Iris pigment epithelial cell (primary cell): ENCODE measurements at places on chromosomes 13 and 19.
A peak's percentile ranks its signal among the peaks of the same experiment; 100 is the strongest.

GRCh38 chr13:97851269-97851668 lies 102.2 kb upstream of the IPO5 start:
- DNase-seq: peak; percentile 26

- peak; percentile 45 for DNase-seq
Measured at GRCh38 chr13:113398963-113399754, 35.2 kb upstream of the GRTP1 start.

GRCh38 chr19:40567040-40567749 lies 9.5 kb upstream of the SHKBP1 start:
- peak; percentile 16 for DNase-seq

DNA sequence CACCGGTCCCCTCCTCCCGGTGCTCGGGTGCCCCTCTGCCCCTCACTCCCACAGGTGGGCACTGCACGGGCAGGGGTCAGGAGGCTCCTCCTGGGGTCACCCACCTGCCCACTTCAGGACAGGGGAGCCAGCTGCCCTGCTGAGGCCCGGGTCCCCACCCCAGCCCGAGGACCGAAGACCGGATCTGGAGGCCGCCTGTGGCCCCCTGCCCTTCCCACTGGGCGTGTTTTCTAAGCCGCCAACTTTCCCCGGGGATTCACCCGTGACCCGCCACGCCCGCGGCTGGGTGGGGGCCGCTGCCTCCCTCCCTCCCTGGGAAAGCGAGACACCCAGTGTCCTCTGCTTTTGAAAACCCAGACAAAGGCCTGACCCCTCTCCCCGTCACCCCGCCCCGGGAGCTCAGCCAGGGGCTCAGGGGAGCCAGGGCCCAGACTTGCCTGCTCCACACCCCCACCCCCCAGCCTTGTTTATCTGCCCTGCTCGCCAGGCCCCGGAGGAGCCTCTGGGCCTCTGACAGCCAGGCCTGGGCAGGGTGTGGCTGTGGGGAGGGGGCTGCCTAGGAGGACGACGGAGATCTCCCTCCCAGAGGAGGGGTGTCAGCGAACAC lies 1.3 kb downstream of the PALM start:
- no peak for DNase-seq

DNA sequence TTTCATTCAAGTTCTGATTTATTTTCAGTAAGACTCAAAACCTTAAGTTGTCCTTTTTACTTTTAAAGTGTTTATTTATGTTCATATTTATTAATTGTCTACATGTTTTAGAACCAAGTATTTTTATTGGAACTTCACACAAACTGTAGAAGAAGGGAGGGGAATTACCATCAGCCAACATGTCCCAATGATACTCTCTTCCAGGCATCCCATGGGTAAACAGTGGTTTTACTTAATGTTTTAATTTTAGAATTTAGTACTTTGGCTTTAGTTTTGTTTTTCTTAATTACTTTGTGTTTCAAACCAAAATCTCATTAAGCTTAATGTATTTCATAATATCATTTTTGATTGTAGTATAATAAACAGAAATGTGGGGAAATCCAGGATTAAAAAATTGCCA lies 5.2 kb downstream of the TNFSF13B start:
- no peak for DNase-seq

DNA sequence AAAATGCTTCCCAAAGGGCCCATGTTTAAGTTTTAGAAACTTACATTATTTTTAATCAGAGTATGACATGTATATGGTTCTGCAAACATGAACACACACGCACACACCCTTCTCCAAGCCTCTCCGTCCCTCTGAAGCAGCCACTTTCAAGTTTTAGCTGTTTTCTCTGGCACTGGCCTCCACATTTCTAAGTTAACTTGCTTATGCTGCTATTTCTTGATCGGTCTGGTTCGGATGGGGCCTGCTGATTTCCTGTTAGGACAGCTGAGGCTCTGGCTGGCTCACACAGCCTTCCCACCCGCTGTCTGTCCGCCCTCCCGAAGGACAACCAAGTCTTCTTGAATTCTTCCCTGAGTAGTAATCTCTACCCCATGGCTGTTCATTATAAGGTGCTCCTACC lies 4.4 kb downstream of the SPC24 start:
- peak; percentile 46 for DNase-seq

DNA sequence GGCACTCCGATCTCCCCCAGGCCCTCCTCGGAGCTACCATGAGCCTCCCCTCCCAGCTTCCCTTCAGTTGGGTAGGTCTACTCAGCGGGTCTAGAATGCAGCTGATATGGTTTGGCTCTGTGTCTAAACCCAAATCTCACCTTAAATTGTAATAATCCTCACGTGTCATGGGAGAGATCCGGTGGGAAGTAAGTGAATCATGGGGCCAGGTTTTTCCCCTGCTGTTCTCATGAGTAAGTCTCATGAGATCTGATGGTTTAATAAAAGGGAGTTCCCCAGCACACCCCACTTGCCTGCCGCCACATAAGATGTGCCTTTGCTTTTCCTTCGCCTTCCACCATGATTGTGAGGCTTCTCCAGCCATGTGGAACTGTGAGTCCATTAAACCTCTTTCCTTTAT lies 14.5 kb upstream of the DOCK9 start:
- DNase-seq: no peak

- DNase-seq: peak; percentile 59
Measured at GRCh38 chr19:8396563-8397203, 6.5 kb downstream of the RAB11B start.

- DNase-seq: no peak
Measured at GRCh38 chr13:40483601-40484000, 182.8 kb downstream of the FOXO1 start.

- DNase-seq: peak; percentile 38
Measured at GRCh38 chr19:17441241-17442021, 7.0 kb downstream of the TMEM221 start.

DNA sequence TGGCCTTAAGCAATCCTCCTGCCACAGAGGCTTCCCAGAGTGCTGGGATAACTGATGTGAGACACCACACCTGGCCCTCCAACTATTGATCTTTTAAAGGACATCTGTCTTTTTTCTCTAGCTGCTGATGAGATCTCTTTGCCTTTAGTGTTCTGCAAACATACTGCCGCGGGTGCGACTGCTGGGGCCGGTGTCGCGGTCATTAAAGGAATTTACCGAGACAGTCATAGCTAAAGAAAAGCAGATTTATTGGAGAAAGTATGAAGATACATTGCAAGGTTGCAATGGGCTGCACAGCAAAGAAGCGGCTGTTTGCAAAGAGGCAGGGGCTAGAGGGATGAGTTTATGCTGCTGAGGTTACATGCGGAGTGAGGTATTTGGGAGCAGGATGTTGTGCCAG lies 31.2 kb upstream of the LRRC4B start:
- DNase-seq: no peak

- DNase-seq: peak; percentile 52
Measured at GRCh38 chr13:33052506-33053280, 36.5 kb downstream of the KL start.

- DNase-seq: no peak
Measured at GRCh38 chr13:22061806-22062391, 391.0 kb downstream of the FGF9 start.

DNA sequence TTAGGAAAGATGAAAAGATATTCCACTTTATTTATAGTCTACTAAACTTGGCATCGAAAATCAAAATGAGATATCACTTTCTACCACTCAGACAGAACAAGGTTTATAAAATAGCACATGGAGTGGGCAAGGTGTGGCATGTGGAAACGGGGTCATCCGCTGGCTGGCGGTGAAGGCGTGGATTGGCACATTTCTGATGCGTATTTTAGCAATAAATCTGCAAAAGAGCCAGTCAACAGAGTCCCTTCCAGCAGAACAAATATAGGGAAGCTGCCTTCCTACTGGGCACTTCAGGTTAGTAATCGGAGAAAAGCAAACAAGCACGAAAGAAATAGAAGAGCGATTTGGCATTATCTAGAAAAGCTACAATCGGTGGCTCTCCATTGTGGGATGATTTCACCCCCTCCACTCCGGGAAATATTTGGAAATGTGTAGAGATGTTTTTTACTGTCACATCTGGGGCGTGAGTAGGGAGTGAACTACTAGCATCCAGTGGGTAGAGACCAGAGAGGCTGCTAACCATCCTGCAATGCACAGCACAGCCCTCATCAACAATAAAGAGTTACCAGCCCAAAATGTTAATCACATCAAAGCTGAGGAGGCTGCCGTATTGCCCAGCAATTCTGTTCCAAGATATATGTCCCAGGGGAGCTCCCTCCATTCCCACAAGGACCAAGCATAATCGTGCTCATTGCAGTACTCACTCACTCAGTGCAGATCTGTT lies 116.1 kb upstream of the PEG3 start:
- DNase-seq: no peak

GRCh38 chr13:44867825-44868224 lies 121.4 kb downstream of the NUFIP1 start:
- DNase-seq: peak; percentile 25

DNA sequence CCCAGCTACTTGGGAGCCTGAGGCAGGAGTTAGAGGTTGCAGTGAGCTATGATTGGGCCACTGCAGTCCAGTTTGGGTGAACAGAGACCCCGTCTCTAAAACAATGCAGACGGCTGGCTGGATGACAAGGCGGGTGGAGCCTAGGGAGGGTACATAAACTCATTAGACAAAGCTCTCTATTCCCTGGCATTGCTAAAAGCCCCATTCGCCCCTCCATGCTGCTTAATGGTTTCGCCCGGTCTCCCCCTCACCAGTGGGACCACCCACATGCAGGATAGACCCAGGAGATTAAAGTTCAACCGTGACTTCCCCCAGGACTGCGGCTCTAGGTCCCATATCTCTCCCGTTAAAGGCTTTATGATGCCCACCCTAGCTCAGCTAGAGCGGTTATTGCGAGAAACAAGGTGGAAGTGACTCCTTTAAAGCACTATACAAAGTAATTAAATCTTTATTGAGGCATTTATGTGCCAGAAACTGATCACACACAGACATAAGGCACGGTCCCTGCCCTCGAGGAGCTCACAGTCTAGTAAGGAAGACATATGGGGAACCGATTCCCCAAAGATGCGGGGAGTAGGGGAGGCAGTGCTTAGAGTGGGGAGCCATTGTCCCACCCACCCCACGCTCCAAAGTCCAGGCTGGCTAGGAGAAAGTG lies 4.9 kb downstream of the LYPD3 start:
- DNase-seq: no peak

DNA sequence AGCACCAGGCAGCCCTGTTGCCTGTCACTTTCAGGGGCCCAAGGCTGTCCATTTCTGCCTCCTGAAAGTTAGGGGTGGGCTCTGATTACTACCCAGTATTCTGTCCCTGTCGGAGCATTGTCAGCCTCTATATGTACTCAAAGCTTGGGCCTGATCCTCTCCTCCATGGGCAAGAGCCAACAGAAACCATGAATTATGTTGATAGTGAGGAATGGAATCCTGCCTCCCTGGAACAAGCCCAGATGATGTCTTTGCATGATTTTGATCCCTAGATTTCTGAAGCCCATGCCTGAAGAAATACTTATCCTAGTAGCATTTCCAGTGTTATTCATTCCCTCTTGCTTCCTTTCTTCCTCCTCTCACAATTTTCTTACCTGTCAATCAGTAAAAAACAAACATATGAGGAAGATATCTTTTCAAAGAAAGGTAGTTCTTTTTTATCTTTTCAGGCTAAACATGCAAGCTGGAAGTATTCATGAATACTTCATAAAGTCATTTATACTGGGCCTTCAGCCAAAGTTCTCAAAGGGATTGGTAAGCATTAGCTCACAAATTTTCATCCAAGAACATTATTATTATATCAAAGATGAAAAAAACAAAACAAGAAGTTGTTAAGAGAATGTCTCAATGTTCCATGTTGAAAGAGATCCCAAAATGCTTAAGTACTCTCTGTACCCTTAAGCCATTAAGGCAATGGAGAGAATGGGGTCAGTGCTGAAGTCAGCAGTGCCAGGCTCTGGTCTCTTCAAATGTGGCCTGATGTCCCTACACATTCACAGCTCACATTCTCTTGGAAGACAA lies 171.7 kb downstream of the NHLRC3 start:
- DNase-seq: peak; percentile 34

DNA sequence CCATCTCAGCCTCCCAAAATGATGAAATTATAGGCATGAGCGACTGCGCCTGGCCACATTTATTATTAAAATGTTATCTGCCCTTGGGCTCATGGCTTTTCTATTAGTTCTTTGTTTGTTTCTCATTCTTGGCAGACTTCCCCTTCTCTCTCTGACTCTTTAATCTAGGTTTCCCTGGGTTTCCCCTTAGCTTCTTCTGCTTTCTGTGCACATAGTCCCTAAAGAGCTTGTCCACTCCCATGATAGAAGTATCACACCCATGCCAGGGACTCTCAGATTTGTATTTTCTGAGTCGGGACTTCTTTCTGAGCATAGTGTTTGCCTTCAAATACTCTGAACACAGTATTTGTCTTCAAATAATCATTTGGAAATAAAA lies 38.6 kb upstream of the ITM2B start:
- peak; percentile 9 for DNase-seq

DNA sequence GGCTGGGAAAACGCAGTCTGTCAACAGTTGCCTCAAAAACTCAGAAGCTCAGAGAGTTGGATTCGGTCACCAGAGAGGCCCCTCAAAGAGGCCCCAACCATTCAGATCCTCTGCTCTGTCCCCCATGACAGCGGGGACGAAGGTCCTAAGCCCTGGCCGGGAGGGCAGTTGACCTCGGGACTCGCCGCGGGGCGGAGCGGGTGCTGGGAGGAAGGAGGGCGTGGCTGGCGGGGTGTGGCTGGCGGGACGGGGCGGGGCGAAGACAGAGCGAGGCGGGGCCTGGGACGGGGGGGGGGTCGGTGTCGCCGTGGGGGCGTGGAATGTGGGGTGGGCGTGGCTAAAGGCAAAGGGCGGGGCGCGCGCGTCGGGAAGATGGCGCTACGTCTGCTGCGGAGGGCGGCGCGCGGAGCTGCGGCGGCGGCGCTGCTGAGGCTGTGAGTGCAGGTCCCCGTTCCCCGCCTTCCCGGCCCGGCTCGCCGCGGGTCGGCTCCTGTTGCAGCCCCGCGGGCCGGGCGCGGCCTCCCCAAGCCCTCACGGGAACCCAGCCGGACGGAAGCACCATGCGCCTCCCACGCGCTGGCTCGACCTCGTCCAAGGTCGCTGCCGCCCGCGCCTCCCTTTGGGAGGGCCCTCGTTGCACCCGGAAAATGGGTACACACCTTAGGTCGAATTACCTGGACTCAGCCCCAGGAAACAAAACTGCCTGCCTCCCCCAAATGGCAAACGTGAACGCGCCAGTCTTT lies 105.2 kb downstream of the TM9SF2 start:
- peak; percentile 81 for DNase-seq

GRCh38 chr19:29680447-29680846 lies 15.2 kb downstream of the PLEKHF1 start:
- no peak for DNase-seq

- DNase-seq: no peak
Measured at GRCh38 chr13:99031832-99032231, 54.0 kb upstream of the DOCK9 start.

DNA sequence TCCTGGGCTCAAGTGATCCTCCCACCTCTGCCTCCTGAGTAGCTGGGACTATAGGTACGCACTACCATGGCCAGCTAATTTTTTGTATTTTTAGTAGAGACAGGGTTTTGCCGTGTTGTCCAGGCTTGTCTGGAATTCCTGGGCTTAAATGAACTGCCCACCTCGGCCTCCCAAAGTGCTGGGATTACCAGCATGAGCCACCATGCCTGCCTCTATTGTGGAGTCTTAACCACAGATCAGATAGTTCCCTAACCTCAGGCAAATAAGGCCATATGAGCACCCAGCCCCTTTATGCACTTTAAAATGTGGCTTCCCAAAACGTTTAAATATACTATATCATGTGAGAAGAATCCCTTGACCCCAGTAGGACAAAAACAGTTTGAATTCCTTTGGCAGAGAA lies 16.4 kb downstream of the CNMD start:
- DNase-seq: no peak
